ENCODE measurements at places on chromosomes 5 and 9.

DNA sequence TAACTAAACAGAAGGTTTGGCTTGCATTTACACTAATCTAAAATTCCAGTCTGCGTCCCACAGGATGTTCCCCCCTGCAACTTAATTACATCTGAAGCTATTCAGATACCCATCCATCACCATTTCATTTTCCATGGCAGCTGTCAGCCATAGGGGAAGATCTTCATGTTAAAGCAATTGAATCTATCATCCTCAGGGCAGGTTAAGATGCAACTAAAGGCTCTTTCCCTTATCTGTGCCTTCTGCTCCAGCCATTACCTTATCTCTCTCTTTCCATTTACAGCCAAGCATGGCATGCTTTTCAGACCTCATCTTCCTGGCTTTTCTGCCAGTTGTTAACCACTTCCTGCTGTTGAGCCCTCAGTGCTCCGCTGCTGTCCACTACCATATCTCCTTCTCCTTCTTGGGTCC, 15.8 kb upstream of the HACD4 start:
- no peak for DNase-seq

- DNase-seq = no peak
Measured at GRCh38 chr5:33794550-33795181, 97.1 kb downstream of the ADAMTS12 start.

- DNase-seq = no peak
Measured at GRCh38 chr9:35028341-35028740, 38.8 kb downstream of the DNAJB5 start.

GRCh38 chr5:144089401-144090021, 80.9 kb downstream of the YIPF5 start:
- no peak for DNase-seq

DNA sequence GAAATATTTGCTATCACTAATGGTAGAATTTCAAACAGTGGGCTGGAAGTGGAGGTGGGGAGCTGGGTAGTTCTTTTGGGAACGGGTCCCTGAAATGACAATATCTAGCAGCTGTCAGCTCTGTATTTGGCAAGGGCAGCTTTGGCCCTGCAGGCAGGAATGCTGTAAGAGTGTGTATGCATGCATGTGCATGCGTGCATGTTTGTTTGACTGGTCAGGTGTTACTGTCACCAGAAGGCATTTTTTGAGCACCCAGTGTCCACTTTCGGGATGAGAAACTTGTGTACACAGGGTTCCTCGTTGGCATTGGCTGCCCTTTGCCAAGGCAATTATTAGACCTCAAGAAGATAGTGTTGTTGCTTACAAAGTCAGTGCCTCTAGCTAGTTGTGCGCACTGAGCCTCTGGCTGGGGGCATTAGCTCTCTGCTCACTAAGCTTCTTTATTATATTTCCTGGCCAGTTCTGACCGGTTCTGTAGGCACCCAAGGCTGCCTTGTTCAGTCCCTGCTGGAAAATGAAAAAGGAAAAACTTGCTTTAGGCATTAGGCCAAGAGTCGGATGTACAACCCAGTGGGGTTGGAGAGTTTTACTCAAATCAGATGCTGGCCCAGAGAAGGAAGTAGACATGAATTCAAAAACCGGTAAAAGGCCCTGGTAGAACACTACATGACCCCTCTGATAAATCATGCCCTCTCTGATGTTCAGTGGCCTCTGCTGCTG, 2.0 kb downstream of the CYFIP2 start:
- no peak for DNase-seq

- DNase-seq = no peak
Measured at GRCh38 chr9:114923918-114924317, 6.5 kb downstream of the TNFSF8 start.

- no peak for DNase-seq
Measured at GRCh38 chr5:131664929-131665328, 29.9 kb upstream of the RAPGEF6 start.

GRCh38 chr5:160297004-160297403, 15.4 kb downstream of the CCNJL start:
- DNase-seq = no peak

DNA sequence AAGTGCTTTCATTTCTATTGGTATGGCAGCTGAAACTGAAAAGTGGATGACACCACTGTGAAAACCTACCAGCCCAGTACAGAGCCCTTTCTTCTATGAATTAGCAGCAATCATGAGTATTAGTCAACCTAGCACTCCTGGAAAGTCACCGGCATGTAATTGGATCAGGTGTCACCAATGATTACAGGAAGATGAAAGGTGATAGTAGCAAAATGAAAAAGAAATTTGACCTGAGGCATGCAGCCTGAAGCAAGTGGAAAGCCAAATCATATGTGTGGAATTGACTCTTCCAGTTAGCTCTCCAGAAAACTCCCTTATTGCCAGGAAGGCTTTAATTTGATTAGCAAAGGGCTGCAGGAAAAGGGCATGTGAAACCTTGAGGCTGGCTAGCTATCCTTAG, 81.2 kb upstream of the NAA35 start:
- no peak for DNase-seq

GRCh38 chr5:175027390-175027789, 303.0 kb downstream of the MSX2 start:
- DNase-seq = no peak

DNA sequence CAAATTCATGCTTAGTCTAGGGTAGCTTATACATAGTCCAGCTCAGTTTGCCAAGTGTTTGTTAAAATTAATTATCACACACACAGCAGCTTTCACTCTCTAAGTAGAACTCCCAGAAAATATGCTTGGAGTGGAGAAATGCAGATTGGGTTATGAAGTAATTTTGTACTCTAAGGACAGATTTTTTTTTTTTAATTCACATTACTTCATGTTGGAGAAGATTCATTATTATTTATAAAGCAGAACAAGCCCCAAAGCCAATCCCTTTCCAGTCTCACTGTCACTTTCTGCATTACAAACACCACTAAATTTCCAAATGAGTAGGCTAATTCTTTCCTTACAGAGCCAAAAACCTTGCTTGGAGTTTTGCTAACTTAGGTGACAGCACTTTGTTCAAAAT, 11.7 kb upstream of the C9orf72 start:
- DNase-seq = no peak
